ENCODE measurements at places on chromosomes 7 and 10.

GRCh38 chr7:5690931-5691473, 90.5 kb downstream of the RNF216 start:
- DNase-seq = no peak

DNA sequence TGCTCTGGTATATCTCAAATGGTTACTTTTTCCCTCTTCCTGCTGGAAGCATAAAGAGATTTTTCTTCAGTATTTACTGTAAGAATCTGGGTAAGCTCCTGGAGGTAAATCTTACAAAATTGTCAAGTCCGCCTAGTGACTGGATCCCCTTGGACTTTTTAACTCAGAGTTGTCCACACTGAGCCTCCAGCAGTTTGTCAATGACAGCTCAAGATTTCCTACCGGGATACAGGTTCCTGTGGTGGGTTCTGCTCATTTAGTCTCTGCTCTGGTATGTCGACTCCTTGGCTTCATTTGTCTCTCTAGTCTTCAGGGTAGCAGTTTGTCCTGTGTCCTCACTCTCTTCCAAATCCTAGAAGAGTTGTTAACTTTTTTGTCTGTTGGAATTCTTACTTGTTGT, 27.0 kb downstream of the GPR37 start:
- DNase-seq = no peak

DNA sequence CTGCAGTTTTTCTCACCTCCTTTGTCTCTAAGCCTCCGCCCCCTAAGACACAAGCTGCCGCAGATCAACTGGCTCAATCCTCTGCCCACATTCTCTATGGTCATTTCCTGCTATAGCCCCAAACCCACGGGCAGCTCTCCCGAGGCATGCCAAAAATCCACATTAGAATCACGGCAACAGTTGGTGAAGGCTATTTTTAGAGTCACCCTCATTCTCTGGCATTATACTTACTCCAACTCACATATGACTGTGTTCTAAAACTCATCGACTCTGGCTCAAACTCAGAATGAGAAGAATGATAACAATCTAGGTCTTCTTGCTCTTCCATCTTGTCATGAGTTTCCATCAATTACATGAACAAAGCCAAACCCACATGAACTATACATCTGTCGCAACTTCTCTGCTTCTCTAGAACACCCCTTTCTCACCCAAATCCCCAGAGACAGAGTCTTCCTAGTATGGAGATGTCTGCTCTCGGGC, 10.9 kb upstream of the KIAA1549 start:
- DNase-seq = no peak

DNA sequence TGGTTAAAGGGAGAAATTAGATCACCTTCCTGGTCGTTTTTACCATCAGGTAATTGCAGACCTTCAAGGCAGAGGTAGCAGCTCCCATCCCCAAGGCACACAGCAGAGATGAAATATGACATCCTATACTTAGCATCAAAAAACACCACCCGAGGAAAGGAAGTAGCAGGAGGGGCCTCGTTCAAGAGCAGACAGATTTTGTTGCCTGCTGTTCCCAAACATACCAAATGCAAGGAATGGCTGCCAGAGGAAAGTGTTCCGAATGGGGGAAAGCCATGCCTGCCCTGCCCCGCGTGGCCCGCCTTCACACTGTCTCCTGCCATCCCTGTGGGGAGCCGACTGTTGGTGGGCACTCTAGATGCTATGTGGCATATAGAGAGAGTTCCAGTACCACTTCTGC, 18.0 kb downstream of the FKBP6 start:
- no peak for DNase-seq

DNA sequence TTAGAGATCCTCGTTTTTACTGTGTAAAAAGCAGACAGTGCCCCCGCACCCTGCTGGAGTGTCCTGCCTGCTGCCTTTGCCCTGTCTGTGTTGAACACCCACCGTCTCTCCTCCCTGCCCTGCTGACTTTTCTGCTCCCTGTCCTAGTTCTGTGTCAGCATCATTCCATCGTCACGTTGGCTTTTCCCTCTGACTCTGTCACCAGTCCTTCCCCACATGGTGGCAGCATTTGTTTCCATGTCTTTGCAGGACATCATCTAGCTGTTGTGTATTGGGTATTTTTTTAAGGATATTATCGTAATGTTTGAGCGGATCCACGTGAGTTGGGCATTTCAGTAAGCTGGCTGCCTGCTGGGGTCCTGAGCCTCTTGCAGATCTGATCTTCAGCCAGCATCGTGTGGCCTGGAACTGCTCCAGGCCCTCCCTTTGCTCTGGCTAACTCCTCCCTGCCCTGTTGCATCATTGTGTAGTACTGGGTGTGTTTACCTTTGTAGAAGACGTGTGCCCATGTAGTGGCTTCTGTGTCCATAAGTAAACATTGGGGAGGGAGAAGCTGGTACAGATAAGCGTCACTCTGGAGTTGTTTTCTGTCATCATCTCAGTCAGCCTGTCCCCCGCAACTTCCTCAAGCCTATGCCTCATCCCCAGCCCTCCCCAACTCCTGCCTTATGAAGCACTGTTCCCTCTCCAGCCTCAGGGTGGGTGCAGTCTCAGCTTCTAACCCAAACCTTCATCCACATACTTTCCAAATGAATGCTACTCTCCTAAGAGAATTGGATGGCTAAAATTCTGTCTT, 44.3 kb downstream of the TRRAP start:
- no peak for DNase-seq

DNA sequence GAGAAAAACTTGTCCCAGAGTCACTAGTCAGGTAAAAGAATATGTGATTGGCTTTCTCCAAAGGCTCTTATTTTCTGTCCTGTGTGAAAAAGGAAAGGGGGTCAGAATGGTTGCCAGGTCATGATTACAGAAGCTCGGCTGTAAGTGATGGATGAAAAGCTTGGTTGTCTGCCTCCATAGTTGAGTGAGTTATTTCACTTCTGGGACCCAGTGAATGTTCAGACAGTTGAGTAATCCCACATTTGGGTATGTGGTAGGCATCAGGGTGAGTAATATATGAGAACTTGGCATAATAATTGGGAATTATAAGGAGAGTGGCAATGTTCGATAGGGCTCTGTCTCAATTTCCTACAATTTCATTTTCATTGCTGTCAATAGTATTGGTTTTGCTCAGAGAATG, 72.5 kb downstream of the BBS9 start:
- no peak for DNase-seq

GRCh38 chr10:89248-89647, 40.2 kb upstream of the TUBB8 start:
- no peak for DNase-seq

DNA sequence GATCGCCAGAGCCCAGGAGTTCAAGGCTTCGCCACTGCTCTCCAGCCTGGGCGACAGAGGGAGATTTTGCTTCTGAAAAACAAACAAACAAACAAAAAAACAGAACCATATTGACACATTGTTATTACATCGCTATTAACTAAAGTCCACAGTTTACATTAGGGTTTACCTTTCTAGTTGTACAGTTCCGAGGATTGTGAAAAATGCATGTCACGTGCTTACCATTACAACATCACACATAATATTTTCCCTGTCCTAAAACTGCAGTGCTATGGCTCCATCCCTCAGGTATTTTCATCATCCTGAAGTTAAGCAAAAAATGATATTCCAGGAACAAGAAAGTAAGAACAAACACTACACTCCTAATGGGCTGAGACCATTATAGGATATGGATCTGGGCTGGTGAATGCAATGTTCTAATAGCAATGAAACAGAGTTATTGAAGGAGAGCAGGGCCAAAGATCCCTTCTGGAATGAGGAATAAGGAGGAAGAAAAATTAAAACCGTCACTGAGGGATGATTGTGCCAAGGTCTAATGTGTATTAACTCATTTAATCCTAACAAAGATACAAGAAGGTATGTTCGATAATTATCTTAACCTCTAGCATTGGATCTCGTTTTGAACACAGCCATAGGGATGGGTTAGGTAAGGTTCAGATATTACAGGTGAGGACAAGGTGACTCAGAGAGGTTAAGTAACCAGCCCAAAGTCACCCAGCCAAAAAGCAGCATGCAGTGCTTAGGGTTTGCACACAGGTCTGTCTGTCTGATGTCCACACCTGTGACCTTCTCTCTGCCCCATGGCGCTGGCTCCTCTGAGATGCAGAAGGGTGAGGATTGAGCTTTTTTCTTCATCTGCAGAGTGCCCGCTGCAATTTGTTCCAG, 14.0 kb upstream of the CUX1 start:
- DNase-seq = no peak

GRCh38 chr7:133941496-133941895, 185.6 kb upstream of the LRGUK start:
- no peak for DNase-seq

GRCh38 chr10:88383276-88383675, 199.8 kb downstream of the RNLS start:
- DNase-seq = no peak

GRCh38 chr7:121582258-121582657, 186.2 kb upstream of the FAM3C start:
- DNase-seq = no peak

DNA sequence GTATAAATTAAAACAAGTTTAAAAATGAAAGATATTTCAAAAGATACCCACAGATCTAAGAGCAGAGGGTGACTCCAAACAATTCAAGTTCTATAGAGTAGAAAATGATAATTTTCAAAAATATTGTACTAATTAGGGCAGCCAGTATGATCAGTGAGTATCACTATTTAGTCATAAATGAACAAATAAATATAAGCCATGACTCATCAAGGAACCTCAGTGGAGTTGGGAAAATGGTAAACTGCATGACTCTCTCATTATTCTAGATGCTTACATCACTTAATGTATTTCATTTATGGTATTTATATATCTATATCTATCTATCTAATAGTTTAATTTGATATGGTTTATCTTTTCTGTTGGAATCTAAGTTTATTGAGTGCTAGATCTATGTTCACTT, 94.3 kb downstream of the THSD7A start:
- DNase-seq = no peak

- DNase-seq = no peak
These were observed 56.5 kb upstream of the EFCAB10 start for GRCh38 chr7:105637755-105638154.

DNA sequence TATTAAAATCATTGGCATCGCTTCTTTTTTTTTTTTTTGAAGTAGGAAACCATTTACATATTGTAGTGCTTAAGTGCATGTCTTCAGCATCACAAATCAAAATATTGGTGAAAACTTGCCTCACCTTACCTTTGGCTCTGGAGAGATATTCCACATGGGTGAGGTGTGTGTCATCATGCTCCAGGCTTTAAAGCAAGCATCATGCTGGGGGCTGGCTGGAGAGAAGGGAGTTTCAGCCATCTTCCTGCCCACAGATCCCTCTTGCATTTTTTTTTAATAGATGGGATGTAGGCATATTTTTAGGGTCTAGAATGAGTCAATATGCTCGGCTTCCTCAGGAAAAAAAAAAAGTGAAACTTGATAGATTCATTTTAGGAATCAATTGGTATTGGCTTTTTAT, 2.3 kb upstream of the INSYN2A start:
- DNase-seq = no peak

DNA sequence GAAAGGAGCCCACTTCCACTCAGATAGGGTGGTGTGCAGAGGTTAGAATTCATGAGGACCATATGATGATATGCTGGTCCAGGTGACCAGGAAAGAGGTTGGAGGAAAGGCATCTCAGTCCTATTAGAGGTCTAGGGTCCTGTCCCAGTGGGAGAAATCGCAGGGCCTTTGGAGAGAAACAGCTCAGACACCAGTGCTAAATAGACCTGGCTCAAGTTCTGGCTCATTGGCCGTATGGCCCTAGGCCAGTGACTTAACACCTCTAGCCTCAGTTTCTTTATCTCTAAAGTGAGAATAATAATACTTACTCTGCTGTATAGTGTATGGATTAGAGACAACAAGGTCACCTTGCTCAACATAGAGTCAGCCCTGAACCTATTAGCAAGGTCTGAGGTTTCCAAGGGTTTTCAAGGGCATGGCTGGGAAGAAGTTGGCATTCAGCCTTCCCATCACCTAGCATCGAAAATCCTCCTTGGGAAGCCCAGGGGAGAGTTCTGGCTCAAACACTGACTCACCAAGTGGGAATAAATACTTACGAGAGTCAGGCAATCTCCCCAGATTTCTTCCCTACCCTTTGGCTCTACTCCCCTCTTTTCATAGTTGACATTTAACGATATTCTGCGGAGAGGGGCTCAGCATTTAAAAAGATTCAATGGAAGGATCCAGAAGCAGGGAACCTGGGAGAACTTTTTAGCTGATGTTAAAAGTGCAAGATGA, 473.1 kb upstream of the PODXL start:
- DNase-seq = no peak

DNA sequence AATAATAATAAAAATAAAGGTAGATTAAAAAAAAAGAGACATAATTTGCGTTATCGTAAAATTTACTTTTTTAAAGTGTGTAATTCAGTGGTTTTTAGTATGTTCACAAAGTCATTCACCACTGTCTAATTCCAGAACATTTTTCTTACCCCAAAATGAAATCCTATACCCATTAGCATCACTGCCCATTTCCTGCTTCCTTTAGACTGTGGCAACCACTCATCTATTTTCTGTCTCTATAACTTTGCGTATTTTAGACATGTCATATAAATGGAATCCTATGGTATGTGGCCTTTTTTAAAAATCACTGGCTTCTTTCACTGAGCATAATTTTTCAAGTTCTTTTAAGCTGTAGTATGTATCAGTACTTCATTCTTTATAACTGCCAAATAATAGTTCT, 53.6 kb downstream of the KAT6B start:
- no peak for DNase-seq

DNA sequence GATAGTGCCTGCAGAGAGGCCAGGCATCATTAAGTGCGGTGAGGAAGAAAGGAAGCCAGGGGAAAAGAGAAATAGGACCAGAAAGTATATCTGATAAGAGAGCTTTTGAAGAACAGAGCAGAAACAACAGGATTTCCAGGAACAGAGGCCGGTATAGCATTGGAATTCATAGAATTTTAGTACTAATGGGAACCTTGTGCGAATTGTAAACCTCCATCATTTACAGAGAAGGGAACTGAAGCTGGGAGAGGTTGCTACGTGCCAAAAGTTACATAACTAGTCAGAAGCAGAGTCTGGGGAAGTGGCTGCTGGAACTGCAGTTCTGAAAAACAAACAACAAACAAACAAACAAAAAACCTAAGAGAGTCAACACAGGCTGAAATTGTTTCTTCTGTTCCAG, 5.4 kb upstream of the ZMYND11 start:
- DNase-seq = no peak

DNA sequence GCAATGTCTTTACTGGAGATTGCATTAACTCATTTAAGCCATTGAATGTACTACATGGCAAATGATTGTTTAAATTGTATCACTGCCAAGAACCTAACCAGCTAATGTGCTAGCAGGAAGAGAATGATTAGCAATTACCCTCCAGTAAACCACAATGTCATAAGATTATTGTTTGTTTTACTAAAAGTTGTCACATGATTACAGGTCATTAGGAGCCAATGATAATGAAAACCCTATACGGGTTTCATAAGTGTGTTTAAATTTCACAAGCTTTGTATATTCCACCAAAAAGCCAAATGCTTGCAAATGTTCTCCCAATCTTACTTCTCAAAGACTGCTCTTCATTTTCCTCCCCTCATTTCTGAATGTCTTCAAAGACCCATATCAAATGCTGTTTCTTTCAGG, 76.5 kb upstream of the PPP1R3C start:
- DNase-seq = no peak

- no peak for DNase-seq
These were observed 34.6 kb downstream of the AMZ1 start for GRCh38 chr7:2722591-2722990.
